Lower leg skin (tissue), 4 donors: ENCODE measurements at places on chromosomes 1 and 21.

DNA sequence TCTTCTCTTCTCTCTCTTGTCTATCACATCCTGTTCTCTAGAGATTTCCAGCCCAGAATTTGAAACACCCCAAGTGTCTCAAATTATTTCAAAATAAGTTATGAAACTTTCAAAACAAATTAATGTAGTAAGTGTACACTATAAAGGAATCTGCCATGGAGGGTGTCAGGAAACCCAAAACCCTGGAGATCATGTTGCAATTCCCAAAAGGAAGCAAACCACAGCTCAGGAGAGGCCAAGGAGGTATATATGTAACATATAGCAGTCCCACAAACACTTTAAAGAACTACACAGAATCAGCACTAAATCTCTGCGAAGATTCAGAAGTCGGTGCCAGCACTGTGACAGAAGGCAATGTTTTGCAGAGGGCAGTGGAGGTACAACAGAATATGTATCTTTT is 26.6 kb downstream of the PTPN14 start:
- no peak for DNase-seq

GRCh38 chr1:39181311-39181710 is 23.2 kb upstream of the MACF1 start:
- no peak for DNase-seq

- DNase-seq: peak; percentile 63
Observed at GRCh38 chr1:160085686-160086455, 4.5 kb downstream of the KCNJ9 start.

DNA sequence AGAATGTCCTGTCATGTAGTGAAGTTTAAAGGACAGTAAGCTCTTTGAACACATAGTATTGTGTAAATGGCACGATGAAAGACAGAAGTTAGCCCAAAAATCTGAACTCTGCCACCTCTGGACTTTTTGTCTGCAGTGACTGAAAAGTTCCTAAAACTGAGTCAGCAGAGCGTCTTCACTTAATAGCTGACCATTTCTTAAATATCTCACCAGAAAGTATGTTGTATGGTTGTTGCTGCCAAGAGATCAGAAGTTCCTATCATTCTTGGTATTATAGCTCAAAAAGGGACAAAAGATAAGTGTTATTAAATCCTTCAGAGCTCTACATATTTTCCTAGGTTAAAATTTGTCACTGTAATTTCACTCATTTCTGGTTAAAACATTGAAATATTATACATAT is 1003.0 kb downstream of the TTLL7 start:
- no peak for DNase-seq

DNA sequence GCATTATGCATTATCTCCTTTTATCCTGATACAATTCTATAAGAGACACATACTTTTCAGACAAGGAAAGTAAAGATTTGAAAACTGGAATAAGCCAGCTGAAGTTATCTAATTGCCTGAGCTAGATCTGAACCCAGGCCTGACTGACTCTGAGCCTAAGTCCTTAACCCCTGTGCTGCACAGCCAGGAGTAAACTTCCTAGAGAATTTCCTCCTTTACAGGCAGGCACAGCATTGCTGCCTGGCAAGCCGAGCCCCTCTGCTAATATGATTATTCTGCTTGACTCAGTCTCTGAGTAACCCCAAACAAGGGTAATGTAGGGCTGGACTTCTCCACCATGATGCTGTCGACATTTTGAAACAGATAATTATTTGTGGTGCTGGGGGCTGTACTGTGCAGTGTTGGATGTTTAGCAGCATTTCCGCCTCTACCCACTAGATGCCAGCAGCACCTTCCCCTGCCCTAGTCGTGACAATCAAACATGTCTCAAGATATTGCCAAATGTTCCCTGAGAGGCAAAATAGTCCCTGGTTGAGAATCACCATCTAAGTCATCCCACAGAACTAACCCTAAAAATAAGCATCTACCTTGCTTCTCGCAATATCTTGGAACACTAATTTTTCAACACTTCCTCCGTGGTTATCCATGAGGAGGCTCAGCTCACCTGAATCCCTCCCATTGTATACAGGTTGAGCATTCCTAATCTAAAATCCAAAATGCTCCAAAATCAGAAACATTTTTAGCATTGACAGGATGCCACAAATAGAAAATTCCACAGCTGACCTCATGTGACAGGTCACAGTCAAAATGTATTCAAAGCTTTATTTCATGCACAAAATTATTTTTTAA is 18.5 kb downstream of the CAMK1G start:
- no peak for DNase-seq

DNA sequence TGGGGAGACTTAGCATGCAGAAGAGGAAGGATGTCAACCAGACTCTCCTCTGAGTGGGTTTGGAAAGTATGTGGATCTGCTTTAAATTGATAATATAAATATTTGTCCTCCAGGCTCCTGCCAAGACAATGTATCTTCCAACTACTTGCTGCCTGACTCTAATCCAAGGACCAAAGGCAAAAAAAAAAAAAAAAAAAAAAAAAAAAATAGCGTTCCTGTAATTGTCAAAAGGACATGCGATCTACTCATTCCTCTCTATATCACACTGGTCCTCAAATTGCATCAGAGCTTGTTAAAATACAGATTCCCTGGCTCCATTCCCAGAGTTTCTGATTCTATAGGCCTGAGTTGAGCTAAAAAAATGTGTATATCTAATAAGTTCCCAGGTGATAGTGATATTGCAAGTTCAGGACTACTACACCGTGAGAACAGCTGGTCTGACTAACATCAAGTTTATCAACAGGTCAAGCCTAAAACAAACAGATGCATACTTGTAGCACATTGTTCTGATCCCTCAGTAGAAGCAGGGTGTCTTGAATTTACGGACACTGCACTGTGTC is 141.3 kb downstream of the TNR start:
- DNase-seq: no peak

DNA sequence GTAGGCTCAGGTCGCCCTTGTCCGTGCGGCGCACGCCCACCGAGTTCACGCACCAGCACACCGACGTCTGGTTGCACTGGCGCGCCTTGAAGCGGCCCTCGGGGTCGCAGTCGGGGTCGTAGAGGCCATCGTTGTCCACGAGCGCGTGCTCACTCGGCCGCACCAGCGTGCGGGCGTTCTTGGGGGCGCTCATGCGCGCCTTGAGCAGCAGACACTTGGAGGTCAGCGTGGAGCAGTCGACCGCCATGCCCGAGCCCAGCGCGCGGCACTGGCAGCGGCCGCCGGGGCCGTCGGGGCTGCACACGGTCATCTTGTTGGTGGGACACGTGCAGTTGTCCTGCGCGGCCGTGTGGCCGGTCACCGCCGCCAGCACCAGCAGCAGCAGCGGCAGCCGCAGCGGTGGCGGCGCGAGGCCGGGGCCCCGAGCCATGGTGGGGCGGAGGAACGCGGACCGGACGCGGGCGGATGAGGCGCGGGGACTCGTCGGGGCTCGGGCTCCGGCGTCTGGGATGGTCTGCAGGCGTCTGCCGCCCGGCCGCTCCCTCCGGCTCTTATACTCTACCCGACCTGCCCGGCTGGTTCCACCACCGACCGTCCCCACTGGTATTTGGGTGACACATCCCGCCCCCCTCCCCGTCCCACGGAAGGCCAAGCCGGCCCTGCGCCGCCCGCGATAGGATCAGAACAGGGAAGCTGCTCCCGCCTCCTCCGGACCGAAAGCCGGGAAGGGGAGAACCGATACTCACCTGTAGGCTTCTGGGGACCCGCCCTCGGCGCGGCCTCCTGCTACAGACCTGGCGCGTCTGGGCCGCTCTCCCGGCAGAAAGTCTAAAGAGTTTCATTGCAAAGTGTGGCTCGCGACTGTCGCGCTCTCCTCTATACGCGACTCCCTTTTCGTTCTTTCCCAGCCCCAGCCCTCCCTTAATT is at the start of gene TACSTD2:
TSS of gene TACSTD2 (minus strand) at position 526 of the 927 bp plus-strand sequence. CDS start at position 430, 96 bp downstream.
- peak; percentile 64 for DNase-seq

GRCh38 chr1:69223156-69223555 is 344.6 kb upstream of the LRRC7 start:
- DNase-seq: no peak

GRCh38 chr1:228284148-228284495 is 76.3 kb downstream of the OBSCN start:
- DNase-seq: peak; percentile 20

DNA sequence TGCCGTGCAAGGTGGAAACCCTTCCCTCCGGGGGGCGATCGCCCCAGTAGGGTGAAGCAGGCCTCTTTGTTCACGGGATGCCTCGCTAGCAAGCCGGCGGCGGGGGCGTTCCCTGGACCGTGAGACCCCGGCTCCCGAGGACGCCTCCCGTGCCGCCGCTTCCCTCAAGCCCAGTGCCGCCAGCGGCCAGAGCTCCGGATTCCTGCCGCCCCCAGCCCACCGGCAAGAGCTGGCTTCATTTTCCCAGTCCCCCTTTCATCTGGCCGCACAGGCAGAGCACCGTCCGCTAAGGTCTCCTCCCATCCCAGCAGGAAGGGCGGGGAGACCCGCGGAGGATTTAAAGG is 16.3 kb downstream of the IER5 start:
- no peak for DNase-seq

DNA sequence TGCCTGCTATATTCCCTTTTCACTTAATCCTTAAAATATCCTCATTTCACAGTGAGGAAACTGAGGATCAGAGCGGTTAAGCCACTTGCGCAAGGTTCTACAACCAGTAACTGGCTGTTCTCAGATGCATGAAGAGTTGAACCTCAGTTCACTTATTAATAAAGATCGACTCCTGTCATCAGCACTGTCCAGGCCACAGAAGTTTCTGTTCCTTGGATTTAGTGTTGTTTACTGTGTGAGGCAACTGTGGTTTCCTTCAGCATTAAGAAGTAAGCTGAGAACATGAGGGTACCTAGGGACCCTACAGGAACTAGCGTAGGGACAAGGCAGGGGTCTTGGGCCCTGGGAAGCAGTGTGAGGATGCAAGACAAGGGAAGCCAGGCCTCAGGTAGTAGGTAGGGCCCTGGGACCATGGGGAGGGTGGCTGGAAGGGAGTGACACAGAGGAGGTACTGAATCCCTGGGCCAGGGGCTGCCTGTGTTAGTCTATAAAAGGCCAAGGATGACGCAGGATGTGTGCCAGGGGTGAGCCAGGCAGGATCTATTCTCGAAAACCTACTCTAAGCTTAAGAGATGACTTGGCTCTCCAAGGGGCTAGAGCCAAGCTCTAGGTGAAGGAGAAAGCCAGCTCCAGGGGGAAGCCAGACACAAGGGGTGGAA is 181.2 kb upstream of the CSF3R start:
- DNase-seq: peak; percentile 77

DNA sequence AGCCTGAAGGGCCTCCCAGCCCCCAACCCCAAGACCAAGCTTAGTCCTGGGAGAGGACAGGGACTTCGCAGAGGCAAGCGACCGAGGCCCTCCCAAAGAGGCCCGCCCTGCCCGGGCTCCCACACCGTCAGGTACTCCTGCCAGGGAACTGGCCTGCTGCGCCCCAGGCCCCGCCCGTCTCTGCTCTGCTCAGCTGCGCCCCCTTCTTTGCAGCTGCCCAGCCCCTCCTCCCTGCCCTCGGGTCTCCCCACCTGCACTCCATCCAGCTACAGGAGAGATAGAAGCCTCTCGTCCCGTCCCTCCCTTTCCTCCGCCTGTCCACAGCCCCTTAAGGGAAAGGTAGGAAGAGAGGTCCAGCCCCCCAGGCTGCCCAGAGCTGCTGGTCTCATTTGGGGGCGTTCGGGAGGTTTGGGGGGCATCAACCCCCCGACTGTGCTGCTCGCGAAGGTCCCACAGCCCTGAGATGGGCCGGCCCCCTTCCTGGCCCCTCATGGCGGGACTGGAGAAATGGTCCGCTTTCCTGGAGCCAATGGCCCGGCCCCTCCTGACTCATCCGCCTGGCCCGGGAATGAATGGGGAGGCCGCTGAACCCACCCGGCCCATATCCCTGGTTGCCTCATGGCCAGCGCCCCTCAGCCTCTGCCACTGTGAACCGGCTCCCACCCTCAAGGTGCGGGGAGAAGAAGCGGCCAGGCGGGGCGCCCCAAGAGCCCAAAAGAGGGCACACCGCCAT is 21.9 kb upstream of the ARF1 start:
- no peak for DNase-seq

DNA sequence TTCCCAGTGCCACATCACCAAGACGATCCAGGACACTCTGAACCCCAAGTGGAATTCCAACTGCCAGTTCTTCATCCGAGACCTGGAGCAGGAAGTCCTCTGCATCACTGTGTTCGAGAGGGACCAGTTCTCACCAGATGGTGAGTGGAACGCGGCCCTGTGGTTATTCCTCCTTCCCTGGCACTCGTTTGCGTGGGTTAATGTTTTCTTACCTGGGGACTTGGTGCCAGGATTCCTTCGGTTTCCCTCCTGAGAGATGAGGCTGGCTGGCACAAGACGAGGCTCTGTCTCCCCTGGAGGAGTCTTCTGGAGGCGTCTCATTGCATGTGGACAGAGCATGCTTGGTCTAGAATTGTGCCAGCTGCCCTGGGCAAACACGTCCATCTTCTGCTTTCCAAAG is 29.3 kb downstream of the ATP5PO start:
- DNase-seq: no peak

- no peak for DNase-seq
Observed at GRCh38 chr1:114274621-114275317, 121.1 kb upstream of the SYT6 start.

GRCh38 chr1:51299185-51299885 is 31.0 kb downstream of the TTC39A start:
- no peak for DNase-seq

- no peak for DNase-seq
Observed at GRCh38 chr21:32096411-32096810, 182.4 kb downstream of the MIS18A start.

- DNase-seq: no peak
Observed at GRCh38 chr1:245441689-245442088, 286.9 kb downstream of the KIF26B start.

DNA sequence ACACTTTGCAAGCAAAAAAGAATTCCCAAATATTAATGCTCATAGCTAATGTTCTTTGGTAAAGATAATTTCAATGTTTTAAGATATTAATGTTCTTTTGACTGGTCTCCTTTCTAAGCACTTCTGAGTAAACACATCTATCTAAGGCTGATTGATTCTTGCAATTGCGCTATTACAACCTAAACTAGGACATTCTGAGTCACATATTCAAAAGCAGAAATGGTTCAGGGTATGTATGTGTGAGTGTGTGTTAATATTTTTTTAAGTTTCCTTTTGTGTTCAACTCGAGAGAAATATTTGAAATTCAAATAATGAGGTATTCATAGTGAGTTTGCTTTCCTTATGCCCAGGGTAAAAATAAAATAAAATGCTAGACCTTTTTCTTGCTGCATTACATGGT is 203.6 kb upstream of the GRIK3 start:
- no peak for DNase-seq

GRCh38 chr1:204623894-204624361 is 61.6 kb downstream of the LRRN2 start:
- DNase-seq: no peak

DNA sequence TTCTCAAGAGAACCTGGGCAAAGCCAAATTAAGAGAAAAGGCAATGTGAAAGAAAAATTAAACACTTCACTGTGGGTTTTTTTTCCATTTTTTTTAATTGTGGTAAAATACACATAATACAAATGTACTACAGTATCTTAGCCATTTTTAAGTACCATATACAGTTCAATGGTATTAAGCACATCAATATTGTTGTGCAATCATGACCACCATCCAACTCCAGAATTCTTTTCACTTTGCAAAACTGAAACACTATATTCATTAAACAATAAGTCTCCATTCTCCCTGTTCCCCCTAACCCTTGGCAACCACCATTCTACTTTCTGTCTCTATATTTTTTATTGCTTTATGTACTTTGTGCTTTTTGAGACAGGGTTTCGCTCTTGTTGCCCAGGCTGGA is 17.8 kb upstream of the OTUD7B start:
- DNase-seq: no peak
